ENCODE measurements at places on chromosomes 13 and 19. TPM values are rescaled to one million over a fixed set of nuclear protein-coding genes. Genes with fewer than 3 reads are reported as not detected.

DNA sequence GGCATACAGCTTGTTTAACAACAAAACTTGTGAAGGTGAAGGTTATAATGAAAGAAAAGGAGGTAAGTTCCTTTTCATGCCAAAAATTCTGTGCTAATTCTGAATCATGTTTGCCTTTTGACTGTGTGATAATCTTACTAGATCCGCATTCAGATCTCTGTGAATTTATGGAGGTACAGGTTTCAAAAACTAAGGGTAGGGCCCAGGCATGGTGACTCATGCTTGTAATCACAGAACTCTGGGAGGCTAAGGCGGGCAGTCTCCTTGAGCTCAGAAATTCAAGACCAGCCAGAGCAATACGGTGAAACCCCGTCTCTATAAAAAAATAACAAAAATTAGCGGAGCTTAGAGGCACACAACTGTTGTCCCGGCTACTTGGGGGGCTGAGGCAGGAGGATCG lies 45.9 kb downstream of the PCDH9 start:
- no peak for DNase-seq

DNA sequence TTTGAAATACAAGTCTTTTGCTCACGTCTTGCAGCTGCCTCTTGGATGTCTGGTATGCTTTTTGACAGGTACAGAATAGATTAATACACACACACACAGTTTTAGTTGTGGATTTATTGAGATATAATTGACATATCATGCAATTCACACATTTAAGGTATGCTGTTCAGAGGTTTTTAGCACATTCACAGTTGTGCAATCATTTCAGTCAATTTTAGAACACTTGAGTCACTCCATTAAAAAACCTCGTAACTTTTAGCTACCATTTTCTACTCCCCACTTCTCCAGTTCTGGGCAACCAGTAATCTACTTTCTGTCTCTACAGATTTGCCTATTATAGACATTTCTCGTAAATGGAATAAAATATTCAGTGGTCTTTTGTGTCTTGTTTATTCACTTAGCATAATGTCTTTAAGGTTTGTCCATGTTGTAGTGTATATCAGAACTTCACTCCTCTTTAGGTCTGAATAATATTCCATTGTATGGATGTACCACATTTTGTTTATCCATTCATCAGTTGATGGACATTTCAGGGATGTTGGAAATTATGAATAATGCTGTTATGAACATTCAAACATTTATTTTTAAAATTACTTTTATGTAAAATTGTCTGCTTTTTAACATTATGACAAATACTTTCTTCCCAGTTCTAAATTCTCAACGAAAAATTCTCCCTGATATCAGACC lies 2.5 kb upstream of the ZMYM2 start:
- DNase-seq = no peak

- DNase-seq = no peak
Observed at GRCh38 chr13:106562301-106562700, 5.6 kb downstream of the ARGLU1 start.

The GRIN2D gene
- total RNA-seq = 4.3 TPM

DNA sequence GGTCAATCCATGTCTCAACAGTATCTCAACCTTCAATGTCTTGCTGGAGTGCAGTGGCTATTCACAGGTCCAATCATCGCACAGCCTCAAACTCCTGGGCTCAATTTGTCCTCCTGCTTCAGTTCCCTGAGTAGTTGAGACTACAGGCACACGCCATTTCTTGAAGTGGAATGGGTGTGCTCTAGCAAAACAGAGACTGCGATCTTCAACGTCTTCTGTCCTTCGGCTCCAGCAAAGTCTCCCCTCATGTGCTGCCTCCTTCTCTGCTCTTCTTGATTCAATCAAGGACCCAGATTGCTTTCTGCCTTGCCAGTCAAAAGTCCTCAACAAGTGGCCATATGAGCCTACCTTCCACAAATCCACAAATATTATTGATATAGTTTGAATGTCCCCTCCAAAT lies 466.7 kb upstream of the MIR17HG start:
- no peak for DNase-seq

The GAPDHS gene
- not detected for total RNA-seq

The CEBPA gene
- 7.5 TPM for total RNA-seq

DNA sequence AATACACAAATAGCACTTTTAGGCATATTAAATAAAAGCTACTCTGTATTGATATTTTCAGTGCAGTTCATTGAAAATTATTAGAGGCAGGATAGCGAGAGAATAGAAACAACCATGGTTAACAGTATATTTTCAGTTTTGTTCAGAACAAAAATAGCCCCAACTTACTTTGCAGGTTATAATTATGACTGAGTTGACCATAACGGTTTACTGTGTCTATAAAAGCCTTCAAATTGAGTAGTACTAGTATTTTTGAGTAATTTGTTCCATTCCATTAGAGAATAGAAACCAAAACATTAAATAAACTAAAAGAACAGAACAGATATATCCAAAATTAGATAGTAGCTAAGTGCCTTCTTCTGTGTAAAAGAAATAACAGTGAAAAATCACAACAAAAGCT lies 1108.4 kb upstream of the PCDH20 start:
- no peak for DNase-seq

GRCh38 chr19:15159251-15159650 lies 41.5 kb downstream of the NOTCH3 start:
- no peak for DNase-seq

GRCh38 chr19:35959040-35959967 lies 23.1 kb downstream of the LRFN3 start:
- no peak for DNase-seq

The CEACAM21 gene
- total RNA-seq = not detected

GRCh38 chr13:73902296-73902695 lies 231.9 kb downstream of the KLF12 start:
- peak; percentile 36 for DNase-seq

The EEF1AKMT1 gene
- 20.9 TPM for total RNA-seq

DNA sequence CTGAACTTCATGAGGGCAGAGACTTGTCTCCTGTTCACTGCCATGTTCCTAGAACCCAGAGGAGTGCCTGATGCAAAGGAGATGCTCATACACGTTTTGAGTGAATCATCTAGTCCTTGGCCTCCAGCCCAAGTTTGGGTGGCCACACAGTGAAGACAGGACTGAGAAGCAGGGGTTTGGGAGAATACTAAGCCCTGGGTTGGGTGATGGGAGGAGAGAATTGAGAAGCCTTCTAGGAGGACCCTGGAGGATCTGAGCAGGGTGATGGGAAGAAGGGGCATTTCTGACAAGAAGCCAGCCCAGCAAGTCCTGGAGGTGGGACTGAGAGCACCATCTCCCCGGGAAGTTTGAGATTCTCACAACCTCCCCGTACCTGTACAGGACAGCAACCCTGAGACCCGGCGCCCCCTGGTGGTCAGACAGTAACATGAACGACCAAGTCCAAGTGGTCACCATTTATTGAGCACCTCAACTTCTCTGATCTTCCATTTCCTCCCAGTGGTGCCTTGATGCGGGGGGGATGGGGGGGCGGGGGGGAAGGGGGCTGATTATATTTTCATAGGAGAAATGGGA lies 11.0 kb downstream of the CTU1 start:
- no peak for DNase-seq

The IL17D gene
- total RNA-seq = 11.8 TPM

DNA sequence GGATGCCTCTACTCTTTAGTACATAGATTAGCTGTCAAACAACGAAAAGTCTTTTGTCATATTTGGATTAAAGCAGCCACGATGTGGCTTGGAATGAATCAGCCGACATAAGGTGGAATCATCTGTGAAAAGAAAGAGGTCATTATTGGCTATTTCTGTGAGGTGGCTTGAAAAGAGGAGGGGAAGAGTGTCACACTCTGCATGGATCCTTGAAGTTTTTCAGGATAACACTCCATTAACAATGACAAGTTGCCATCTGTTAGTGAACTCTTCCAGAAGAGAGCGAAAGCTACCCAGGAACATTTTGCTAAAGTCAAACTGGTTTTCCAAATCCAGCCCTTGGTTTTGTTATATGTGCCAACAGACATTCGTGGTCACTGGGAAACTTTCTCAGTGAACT lies 1604.8 kb downstream of the OLFM4 start:
- DNase-seq = no peak

The CPB2 gene
- not detected for total RNA-seq

- peak; percentile 29 for DNase-seq
Observed at GRCh38 chr13:73672492-73672891, 461.7 kb downstream of the KLF12 start.

DNA sequence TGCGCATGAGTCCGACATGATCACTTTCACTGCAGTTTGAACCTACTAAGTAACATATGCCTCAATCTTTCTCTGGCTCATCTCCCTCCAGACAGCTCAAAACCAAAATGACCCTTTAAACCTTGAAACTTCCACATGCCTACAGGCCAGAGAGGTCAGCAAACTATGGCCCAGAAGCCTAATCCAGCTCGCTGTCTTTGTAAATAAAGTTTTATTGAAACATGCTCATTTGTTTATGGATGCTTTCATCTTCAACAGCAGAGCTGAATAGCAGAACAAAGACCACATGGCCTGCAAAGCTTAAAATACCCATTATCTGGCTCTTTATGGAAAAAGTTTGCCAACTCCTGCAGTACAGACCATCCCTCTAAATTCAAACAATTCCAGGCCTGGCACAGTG lies 15.6 kb downstream of the FBXO46 start:
- no peak for DNase-seq

- DNase-seq = peak; percentile 79
Observed at GRCh38 chr19:56765137-56765536, 75.4 kb downstream of the PEG3 start.

DNA sequence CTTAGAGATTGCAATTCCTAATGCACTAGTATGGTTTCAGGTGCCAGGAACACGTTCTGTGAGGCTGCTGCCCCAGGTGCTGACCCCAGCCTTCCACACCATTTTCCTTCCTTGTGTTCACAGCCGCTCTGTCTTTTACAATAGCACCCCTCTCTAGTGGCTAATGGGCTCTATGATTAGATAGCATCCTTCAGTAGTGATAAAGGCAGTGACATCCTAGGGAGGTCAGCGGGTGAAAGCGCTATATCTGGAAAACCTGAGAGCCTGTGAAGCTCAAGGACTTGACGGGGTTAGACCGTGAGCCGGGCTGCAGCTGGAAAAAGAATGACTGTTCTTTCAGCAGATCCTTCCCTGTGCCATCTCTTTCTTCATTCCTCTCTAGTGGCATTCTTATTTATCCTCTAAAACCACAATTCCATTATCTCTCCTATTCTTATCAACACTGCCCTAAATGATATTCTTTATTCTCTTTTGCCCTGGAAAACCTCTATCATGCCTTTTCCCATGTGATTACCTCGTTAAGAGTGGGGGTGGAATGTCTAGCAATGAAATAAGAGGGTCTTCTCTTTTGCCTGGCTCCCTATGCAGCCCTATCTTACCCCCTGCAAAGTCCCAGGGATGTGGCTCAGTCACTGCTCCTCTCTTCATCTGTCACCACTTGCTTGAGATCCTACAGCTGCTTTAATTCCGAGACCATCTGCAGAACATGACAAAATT lies 21.8 kb downstream of the ALOX5AP start:
- DNase-seq = no peak

- no peak for DNase-seq
Observed at GRCh38 chr13:44148159-44148914, 225.3 kb upstream of the SERP2 start.

The SSBP4 gene
- 24.8 TPM for total RNA-seq

- no peak for DNase-seq
Observed at GRCh38 chr13:112416647-112417046, 40.5 kb downstream of the SPACA7 start.

- DNase-seq = no peak
Observed at GRCh38 chr13:102907016-102907756, 61.4 kb downstream of the ERCC5 start.

GRCh38 chr19:18401580-18402112 lies 4.2 kb upstream of the LRRC25 start:
- peak; percentile 94 for DNase-seq

DNA sequence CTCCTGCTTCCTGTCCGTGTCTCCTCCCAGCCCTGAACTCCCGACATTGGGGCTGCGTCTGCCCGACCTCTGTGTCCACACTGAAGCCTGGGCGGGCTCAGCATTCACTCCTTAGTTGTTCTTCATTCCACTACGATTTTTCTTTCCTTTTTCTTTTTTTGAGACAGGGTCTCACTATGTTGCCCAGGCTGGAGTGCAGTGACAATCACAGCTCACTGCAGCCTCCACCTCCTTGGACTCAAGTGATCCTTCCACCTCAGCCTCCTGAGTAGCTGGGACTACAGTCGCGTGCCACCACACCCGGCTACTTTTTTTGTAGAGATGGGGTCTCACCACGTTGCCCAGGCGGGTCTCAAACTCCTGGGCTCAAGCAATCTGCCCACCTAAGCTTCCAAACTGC lies 23.5 kb upstream of the SIGLEC11 start:
- no peak for DNase-seq

- no peak for DNase-seq
Observed at GRCh38 chr13:50353651-50354415, 338.6 kb downstream of the KCNRG start.

The CTU1 gene
- 9.4 TPM for total RNA-seq

DNA sequence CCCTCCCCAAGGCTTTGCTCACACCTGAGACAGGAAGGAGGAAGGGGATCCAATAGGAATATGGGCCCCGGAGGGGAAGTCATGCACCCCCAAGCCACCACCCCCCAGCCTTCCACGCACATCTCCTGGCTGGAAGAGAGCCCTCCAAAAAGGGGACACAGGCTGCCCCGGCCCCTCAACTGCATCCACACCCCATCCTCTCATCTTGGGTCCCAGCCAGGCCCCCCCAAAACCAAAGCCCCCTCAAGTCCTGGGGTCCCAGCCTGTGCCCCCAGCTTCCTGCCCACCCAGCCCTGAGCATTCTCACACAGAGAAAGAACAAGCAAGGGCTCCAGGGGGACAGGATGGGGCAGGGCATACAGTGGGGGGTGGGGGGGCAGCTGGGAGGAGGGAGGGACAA lies 12.1 kb downstream of the SMIM24 start:
- no peak for DNase-seq

DNA sequence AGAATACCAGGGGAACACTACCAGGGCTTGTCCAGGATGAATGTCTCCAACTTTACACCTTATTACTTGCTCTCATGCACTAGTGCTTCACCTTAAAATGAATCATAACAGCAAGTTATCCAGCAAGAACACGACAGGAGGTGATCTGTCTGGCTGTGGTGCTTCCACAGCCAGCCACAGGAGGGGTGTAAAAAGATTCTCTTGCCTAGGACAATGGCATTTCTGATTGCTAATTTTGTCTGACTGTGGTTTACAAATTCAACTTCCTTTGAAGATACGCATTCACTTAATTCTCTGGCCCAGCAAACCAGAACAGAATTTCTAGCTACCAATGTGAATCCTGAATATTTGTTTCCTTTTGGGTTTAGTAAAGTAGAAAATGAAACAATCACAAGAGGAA lies 23.1 kb upstream of the COG3 start:
- no peak for DNase-seq

- no peak for DNase-seq
Observed at GRCh38 chr13:31485183-31485582, 254.1 kb upstream of the RXFP2 start.

GRCh38 chr13:110706570-110707372 lies 855 bp upstream of the CARS2 start:
- DNase-seq = no peak

The ZNF223 gene
- 11.8 TPM for total RNA-seq

DNA sequence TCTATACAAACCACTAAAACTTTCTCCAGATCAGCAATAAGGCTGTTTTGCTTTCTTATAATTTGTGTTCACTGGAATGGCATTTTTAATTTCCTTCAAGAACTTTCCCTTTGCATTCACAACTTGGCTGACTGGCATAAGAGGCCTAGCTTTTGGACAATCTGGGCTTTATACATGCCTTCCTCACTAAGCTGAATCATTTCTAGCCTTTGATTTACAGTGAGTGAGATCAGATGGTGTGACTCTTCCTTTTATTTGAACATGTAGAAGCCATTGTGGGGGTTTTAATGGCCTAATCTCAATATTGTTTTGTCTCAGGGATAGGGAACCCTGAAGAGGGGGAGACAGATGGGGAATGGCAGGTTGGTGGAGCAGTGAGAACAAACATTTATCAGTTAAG lies 82.7 kb downstream of the FOXO1 start:
- DNase-seq = no peak

The PABPC3 gene
- 0.24 TPM for total RNA-seq

Measured in umbilical cord (tissue), 2 donors.